Stimulated activated CD8-positive, alpha-beta memory T cell treated with anti-CD3 and anti-CD28 coated beads, Interleukin-2, amount 100 ng/mL, for 1 hour (primary cell): ENCODE measurements at places on chromosomes 5 and 9.

- DNase-seq, result no peak
Observed at GRCh38 chr9:128369024-128369706, 2.0 kb upstream of the URM1 start.

- no peak for DNase-seq
Observed at GRCh38 chr5:172123269-172123692, 64.7 kb downstream of the STK10 start.

GRCh38 chr9:113941056-113941455, 64.9 kb downstream of the ZNF618 start:
- no peak for DNase-seq

GRCh38 chr9:129177443-129177790, 644 bp downstream of the IER5L start:
- DNase-seq, result no peak

DNA sequence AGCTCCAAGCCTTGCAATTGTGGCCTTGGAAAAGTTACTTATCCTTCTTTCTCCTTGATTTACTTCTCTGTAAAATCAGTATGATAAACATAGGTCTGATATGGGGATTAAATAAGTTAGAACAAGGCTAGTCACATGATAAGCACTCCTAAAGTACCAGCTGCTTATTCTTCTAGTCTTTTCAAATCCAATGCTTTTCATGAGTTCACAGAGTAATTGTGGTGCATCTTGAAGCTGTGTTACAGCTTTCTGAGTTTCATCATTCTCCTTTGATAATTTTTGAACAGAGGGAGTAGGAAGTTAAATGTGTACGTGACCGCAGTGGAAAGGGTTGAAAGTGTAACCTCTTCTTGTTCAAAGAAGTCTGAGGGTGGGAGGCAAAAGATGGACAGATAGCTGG, 38.8 kb upstream of the CCDC112 start:
- DNase-seq, result no peak

DNA sequence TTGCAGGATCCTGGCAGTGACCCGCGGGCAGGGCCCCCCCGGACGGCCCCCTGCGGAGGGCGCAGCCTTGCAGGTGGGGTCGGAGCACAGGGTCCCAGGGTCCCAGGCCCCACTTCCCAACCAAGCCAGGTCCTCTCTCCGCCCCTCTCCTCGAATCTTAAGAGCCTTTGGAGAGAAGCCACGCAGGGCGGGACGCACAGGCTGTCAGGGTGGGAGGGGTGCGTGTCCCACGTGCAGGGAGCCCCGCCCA, 18.4 kb upstream of the EGFL7 start:
- no peak for DNase-seq

GRCh38 chr9:82456642-82457041, 468.1 kb downstream of the SPATA31D1 start:
- DNase-seq, result no peak

- DNase-seq, result no peak
Observed at GRCh38 chr9:14203356-14204056, 110.4 kb downstream of the NFIB start.

DNA sequence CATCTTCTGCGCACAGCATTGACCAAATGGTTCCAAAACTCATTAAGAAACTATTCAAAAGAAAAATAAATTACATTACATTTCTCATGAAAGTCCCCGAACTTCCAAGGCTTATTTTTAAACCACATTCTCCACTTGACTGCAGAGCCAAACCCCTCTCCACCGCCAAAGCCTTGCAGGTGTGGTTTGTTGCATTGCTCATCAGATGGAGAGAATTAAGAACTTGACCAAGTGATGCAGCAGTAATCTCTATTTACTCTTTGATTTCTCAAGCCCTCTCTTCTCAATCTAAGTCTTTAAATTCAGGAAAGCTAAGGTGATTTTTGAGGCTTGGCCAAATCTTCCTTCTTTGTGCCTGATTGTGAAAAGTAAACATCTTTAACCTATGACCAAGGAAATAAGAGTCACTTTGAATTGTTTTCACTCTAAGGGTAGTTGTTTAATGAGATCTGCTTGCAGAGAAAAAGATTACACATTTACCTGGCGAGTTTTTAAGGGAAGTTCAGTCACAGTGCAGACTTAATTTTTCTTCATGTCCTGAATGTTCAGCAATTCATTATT, 290.5 kb upstream of the ITGA1 start:
- no peak for DNase-seq

DNA sequence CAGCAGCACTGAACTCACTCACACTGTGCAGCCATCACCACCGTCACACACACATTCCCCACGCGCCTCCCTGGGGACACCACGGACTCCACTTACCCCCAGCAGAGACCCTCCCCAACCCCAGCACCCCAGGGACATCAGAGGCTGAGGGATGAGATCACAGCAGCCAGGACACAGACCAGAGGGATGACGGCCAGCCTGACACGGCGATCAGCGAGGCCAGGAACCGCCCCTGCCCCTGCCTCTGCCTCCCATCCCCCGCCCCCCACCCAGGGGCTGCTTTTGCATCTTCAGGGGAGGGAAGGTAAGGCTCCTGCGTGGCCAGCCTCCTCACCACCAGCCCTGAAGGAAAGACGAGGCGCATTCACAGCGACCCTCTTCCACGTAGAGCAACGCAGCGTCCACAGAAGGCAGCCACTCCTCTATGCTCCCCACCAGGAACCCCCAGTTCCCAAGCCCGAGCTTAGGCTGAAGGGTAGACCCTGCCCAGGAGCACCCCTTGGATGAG, 104.5 kb downstream of the VAV2 start:
- DNase-seq, result no peak

GRCh38 chr9:12847561-12847960, 72.7 kb downstream of the LURAP1L start:
- no peak for DNase-seq

DNA sequence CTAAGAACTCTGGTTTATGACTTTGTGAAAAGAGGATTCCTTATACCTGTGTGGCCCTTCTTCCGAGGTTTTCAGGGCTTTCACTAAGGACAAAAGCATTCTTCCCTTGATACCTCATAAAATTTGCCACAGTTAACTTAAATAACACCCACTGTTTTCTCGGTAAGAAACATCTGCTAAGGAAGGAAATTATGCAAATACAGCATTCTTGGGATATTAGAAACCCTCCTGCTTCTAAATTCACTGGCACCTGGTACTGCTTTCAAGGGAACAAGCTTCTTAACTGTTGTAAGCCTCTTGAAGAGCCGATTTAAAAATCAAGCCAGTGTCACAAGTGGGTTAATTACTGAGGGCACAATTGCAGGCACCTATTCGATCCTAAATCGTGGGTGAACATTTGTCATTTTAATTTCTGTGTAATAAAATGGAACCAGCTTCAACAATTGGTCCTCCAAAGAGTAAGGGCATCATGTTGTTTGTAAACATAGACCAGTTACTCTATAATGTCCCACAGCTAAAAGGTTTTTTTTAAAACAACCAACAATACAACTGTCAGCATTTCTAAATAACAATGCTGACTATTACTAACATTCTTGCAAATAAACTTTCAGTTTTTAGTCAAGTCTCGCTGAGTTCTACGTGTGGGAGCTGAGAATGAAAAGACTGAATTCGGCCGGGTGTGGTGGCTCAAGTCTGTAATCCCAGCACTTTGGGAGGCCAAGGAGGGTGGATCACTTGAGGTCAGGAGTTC, 26.6 kb downstream of the AK3 start:
- DNase-seq, result no peak

GRCh38 chr5:7251132-7251531, 144.8 kb upstream of the ADCY2 start:
- DNase-seq, result no peak

DNA sequence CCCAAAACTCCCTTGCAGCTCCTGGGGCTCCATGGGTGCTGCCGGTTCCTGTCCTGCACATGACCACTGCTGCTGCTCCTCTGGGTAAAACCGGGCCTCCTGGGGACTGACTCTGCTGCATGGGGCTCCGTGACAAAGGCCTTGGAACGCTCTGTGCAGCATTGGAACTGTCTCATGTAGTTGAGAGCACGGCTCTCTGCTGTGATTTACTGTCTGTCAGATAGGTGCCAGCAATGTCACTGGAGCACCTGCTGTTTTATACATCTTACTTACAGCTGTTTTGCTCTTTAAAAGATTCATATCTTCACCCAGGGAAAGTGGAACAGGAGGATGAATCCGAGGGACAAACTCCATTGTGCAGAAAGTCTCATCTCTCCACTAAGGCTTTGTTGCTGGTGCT, 138.1 kb downstream of the YIPF5 start:
- no peak for DNase-seq

DNA sequence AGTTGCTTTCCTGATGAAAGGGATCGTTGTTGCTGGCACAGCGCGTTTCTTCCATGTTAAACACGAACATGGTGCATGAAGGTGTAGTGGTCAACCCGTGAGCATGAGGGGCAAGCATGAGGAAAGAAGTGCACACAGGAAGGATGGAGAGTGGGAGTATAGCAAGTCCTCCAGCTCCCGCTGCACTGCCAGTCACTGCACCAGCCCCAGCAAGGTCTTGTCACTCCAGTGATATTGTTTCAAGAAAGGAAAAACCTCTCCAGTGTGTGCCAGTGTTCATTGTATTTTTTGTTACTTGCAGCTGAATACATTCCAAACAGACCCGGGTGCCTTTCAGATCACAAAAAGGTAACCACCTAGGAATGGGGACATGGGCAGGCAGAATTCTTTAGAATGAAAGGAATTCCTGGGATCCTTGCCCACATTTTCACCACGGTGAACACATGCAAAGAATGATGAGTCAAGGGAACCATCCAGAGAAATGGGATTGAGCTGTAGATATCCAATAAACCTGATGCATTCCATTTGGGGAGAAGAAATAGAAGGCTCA, 186.3 kb downstream of the AOPEP start:
- no peak for DNase-seq

DNA sequence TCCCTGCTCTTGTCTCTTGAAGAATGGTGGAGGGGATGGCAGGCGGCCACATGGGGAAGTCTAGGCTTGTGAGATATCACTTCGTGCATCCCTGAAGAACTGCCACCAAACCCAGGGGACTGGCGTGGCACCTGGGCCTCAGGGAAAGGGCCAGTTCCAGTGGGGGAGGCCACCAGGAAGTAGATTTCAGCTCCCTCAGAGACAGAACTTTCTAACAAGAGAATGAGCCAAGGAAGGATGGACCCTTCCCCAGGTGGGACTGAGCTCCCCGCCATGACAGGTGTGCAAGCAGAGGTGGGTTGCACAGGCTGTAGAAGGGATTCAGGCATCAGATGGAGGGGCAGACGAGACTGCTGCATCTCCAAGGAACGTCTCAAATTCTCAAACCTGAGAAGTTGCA, 193.9 kb downstream of the GABBR2 start:
- DNase-seq, result no peak

DNA sequence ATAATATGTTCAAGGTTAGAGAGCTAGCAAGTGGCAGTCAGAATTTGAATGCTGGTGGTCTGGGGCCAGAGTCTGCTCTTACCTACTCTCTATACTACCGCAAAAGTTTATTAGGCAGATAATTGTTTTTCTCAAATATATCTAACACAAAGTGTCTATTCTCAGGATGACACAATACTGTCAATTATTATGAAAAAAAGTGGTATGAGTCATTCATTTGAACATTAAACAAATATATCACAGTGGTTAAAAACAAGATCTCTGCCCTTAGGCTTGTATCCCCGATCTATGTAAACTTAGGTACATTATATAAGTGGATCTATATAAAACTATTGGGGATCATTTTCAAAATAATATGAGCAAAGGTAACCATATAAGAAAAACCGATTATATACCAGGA, 354.9 kb downstream of the CETN3 start:
- no peak for DNase-seq

DNA sequence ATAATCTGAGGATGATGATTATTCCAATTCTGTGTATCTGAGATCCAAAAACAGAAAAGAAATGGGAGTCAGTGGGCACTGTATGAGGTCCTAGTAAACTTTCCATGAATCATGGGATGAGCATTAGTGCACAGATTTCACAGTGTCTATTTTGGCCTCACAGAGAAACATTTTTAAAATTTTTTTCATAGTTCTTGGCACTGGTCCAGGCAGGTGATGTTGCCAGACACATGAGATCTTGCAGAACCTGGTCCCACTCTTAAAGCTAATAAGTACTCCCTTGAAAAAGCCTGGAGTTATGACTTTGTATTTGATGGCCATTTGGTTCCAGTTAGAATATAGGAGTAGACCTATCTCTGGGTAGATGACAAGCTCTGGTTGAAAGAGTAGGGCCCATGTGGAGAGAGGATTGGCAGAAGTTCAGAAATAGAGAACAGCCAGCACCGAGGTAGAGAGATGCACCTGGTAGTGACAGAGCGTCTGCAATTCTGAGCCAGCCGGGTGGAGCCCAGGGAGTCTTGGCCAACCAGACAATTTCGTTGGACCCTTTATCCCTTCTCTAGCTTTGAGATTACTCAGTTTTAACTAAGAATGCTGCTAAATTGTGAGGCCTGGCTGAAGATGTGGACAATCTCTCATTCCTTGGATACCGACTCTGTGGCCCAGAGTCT, 6.3 kb upstream of the TNFSF15 start:
- DNase-seq, result no peak

DNA sequence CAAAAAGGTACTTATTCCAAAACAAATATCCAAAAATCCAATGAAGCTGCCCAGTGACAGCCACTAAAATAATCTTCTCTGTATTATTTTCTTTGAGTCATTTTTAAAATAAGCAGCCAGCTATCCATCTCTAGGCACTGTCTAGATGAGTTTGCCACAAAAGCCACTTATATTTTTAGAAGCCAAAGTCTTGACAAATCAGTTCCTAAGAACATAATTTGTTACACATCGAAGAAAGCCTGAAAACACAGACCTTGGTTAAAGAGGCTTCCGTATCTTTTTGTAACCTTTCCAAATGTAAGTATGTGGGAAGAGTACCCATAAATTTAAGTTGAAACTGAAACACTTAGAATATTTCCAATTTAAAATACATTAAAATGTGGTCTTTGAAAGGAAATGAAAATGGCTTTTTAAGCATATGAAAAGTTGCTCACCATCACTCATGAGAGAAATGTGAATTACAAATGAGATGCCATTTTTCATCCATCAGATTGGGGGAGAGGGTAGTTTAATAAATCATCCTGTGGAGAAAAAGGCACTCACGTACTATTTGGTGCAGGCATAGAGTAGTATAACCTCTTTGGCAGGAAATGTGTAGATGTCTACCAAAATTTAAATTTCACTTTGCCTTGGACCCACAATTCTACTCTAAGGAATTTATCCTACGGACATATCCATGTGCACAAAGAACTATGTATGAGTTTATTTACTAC, 180.4 kb downstream of the MLLT3 start:
- no peak for DNase-seq

DNA sequence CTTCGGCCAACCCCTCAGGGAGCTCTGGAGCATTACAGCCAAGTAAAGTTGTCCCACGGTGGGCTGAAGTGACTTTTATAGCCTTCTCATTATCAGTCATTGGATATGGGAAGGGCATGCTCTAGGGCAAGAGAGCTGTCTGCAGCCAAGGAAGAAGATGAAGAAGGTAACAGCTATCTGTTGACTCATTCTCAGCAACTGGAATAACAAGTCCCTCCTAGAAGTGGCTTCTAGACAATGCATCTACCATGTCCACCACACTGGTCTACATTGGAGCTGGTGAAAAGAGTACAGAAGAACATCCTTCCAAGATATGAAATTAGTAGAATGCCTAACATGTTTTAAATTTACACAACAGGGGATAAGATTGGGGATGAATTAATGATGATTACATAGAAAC, 524.2 kb downstream of the ACTL7B start:
- DNase-seq, result no peak
